GM12864 (cell line): ENCODE measurements at places on chromosomes 5 and 9.

DNA sequence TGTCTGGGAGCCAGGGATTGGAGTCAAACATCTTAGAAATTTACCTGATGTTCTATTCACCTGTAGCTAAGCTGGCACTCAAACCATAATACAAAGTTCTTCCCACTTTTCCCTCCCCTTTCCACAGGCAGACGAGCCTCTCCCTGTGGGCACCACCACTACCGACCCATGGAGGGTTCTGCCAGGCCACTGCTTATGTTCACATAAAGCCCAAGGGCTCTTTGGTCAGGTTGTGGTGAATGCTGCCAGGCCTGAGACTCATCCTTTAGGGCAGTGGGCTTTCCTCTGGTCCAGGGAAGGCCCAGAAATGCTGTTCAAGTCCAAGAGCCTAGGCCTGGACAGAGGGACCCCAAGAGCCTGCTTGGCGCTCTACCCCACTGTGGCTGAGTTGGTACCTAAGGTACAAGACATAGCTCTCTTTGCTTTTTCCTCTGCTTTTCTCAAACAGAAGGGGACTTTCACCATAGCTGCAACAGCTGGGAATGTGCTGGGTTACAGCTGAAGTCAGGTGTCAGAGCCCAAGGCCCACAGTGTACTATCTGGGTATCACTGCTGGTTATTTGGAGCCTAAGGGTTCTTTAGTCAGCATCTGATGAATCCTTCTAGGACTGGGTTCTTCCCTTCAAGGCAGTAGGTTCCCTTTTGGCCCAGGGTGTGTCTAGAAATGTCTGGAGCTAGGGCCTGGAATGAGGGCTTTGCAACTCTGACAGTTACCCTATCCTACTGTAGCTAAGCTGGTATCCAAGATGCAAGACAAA, 620.1 kb downstream of the TLE1 start:
- DNase-seq = no peak

GRCh38 chr9:80873861-80874260, 815.5 kb downstream of the TLE1 start:
- DNase-seq = no peak

GRCh38 chr5:119578937-119579336, 50.4 kb upstream of the FAM170A start:
- DNase-seq = peak; percentile 21

DNA sequence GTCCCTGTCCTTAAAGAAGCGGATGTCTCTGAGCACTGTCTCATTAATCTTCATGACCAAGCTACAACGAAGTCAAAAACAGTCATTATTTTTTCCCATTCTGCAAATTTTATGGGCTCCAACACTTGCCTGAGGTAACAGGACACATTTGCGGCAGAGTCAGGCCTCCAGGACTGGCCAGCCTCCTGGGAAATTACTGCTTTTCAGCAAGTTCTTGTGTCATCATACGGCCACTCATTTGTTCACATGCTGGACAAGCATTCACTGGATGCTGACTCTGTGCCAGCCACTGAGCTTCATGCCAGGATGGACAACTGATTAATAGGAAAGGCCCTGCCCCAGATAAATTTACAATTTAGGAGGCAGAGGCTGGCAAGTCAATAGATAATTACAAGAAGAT, 305.7 kb downstream of the ACTL7B start:
- no peak for DNase-seq

- DNase-seq = no peak
Measured at GRCh38 chr5:82417776-82418607, 139.8 kb upstream of the RPS23 start.

- DNase-seq = no peak
Measured at GRCh38 chr9:132795511-132796303, 82.4 kb downstream of the AK8 start.

GRCh38 chr9:76985581-76985980, 33.9 kb upstream of the FOXB2 start:
- no peak for DNase-seq

GRCh38 chr5:96990102-96990501, 54.2 kb downstream of the LNPEP start:
- DNase-seq = no peak

DNA sequence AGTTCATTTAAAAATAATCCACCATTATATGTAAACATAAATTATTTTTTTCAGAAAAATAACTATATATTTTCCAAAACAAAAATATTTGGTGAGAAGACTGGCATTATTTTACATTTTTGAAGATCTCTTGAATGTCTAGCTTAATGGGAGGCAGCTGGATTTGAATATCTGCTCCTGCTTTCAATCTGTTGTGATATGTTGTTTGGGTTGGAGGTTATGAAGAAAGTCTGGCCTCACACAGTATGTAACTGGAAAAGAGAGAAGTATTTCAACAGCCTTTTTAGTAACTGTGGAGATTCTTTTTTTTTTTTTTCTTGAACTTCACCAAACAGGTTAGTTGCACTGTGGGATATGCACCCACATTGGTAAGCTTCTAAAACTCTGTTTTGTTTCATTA, 84.7 kb upstream of the SLIT3 start:
- DNase-seq = no peak

- DNase-seq = no peak
Measured at GRCh38 chr9:130036099-130036498, 6.9 kb downstream of the FNBP1 start.

DNA sequence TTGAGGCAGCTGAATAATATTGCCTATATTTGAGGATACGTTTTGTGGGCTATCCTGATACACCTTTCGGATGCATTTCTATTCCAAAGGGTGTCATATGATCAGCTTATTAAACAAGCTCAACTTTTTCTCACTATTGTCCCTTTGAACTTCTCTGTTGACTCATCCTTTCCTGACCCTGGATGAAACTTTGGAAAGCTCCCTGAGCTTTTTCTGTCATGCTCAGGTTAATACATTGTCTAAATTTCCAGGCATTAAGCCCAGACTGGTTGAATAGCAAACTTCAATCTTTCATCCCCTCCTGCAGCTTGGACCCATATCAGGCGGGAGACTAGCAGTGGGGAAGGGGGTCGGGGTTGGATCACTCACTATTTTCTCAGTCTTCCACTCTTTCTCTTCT, 104.9 kb upstream of the PTPN3 start:
- no peak for DNase-seq

DNA sequence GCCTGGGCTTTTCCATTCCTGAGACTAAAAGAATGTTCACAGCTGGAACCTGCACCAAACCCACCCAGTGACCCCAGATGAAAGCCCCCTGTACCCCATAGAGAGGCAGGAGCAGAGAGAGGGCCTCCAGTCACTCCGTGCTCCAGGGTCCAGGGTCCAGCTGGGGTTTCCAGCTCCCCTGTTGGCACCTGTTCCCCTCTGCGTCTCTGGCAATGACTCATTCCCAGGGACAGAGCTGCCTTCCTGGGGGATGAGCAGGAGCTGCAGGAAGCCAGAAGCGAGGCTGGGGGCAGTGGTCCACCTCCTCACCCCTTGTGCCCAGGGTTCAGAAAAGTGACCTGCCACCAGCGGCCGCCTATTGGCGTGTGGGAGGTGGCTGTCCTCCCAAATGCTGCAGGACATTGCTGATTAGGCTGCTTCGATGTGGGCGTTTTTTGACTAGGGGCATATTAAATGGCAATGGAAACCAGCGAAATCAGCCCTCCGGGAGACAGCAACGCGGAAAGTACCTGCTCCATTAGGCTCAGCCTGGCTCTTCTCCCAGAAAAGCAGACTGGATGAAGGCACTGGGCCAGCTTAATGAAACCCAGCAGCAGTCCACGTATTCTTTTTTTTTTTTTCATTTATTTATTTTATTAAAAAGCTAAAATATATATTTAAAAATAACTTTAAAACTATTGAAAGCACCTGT, 97.4 kb downstream of the DAP start:
- no peak for DNase-seq

- DNase-seq = no peak
Measured at GRCh38 chr9:109735801-109736200, 44.2 kb upstream of the PALM2AKAP2 start.

DNA sequence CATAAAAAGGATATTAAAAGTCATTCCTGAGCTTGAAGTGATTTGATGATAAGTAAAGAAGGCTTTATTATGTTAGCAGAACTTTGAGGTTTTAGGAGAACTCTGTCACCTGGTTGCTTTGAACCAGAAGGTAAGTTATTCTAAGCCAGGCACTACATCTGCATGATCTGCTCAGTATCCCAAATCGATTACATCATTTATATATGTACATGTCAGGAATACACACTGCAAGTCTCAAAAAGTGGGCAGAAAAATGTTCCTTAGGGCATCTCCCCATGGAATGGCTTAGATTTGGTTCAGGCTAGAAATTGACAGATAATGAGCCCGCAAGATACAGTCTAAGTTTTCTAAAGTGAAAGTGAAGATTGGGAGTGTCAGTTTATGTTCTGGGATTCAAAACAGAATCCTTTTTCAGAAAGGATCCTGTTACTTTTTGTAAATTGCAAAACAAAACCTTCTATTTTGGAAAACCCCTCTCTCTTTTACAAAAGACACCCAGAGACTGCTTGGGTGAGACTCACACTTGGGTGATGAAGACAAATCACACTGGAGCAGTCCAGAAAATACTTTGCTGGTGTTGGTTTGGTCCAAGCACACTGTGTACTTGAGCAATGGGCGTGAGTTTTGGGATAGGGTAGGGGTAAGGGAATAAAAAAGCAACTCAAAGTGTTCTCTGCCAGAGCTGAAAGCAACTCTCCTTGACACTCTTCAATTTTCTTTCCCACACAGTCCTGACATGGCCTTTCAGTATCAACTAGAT, 114.5 kb downstream of the FOXD1 start:
- no peak for DNase-seq

DNA sequence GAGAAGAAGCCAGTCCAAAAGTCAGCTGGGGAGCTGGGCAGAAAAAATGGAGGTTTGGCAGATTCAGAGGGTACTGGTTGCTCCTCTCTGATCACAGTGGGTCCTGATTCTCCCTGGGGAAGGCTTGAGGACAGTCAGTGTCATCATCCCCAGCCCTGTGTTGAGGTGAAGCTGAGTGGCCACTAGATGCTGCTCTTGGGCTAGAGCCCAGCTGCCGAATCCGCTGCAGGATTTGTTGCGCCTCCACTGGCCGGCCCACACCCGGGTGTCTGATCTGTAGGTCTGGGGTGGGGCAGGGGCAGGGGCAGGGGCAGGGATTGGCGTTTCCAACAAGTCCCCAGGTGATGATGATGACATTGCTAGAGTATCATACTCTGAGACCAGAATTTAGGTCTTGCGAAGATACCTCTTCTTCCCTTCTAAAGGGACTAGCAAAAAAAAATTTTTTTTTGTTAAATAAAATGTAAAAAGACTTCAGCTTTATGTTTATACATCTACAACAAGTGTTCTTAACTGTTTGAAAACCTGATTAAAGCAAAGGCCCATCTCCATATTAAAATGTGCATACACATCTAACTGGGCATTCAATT, 106.8 kb downstream of the PDE6A start:
- no peak for DNase-seq
